Epithelial cell of prostate (primary cell): ENCODE measurements at places on chromosomes 4 and X.
A peak's percentile ranks its signal among the peaks of the same experiment; 100 is the strongest.

DNA sequence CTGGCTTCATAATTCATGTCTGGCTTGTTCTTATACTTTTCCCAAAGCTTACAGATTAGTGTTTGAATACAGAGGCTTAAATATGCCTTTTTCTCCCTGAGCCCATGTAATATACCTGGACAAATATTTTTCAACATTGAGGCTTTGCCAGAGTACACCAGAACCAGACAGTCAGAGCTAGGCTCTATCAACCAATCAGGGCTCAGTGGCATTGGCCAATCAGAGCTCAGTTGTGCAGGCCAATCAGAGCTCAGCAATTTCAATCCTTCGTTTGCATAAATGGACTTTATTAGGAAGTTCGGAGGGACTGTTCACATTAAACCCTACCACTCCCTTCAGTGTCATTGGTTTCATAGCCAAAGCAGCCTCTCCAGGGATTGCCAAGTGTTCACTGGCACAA, 51.2 kb upstream of the TMSB15B start:
- no peak for DNase-seq

DNA sequence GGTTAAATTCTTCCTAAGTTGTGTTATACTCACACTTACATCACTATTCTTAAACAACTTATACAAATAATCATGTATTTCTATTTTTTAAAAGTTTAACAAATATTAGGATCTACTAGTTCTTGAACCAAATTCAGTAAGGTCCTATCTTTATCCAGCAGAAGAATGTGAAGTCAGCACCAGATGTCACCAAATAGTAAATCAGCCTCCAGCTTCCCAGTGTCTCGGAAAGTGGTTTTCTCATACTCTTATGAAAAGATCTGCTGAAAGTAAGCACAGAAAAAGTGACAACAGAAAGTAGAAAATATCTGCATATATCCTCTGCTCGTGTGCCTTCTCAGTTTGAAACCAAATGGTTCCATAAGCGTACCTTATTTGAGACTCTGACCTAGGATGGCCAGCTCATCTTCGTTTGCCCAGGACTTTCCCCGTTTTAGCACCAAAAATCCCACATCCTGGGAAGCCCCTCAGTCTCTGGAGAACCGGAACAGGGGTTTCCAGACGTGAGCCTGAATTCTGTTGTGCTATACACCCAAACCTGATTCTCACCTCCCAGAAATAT, 98.0 kb upstream of the DCLK2 start:
- no peak for DNase-seq

DNA sequence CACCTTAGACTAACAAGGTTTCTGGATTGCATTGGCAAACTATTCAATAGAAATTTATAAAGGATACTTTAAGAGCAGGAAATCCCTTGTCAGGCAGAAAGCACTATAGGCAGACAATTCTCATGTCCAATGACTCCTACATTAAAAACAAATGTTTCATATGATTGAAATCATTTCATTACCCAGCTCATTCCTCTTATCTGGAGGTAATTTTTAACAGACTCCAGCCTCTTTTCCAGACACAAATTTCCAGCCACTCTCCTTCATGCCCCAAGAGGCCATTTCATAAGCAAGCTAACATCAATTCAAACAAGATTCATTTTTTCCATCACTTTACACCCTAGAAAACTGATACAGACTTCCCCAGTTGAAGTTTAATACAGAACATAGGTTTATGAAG, 495.1 kb upstream of the FRG1 start:
- no peak for DNase-seq

DNA sequence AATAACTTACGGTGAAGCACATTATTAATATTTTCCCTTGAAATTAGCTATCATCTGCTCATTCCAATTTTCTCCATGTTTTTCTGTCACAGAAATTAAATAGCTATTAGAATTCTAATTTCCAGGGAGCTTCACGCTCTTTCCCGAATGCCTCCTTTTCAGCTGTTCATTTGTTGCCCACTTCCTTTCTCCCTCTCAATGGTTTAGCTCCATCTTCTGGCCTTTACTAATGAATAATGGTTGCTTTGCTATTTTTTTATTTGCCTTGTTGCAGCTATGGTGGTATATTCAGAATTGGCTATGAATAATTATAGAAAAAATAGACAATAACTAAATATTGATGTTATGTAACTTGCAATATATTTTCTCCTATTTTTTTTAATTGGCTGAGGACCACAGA, 70.5 kb downstream of the GRIA2 start:
- DNase-seq: no peak

DNA sequence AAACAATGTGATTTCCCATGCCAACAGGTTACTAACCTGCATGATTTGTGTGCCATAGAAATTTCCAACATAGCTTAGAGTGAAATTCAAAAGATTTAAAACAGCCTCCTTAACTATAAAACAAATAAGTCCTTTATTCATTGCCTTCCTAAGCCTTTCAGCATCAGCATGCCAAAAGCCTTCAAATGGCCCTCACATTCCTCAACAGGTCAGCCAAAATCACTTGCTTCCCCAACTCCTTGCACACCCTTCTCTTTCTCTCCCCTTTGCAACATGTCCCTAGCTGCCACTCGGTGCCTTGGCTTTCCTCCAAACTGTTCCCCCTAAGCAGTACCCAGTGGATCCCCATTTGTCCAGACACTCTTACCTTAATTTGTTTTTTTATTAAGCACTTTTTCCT, 74.9 kb upstream of the PCDH19 start:
- DNase-seq: no peak

DNA sequence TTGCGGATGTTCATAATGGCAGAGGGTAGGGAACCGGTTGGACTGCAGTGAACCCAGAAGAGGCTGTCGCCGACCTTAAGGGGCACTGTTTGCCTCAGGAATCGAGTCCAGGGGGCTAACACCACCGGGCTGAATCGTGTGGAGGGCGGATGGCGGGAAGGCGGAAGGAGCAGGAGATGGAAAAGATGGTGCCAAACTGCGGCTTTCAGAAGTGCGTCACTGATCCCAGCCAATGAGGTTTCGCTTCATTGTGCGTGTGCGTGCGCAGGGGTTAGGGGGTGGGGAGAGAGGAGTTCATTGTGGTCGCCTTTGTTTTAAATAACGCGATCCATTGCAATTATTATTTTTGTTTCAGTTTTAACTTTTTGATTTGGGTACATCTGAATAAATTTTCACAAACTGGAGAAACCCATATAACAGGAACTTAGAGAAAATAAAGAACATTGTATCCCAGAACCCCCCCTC, at the start of gene NAA11:
Gene NAA11, minus strand, starts transcription at position 198 of the 465 bp plus-strand sequence. Its CDS starts 184 bp downstream, at position 14.
- no peak for DNase-seq

- DNase-seq: peak; percentile 57
These were observed 56.1 kb downstream of the PLS3 start for GRCh38 chrX:115616943-115617563.

GRCh38 chr4:53313510-53313909, 52.4 kb downstream of the SCFD2 start:
- no peak for DNase-seq

DNA sequence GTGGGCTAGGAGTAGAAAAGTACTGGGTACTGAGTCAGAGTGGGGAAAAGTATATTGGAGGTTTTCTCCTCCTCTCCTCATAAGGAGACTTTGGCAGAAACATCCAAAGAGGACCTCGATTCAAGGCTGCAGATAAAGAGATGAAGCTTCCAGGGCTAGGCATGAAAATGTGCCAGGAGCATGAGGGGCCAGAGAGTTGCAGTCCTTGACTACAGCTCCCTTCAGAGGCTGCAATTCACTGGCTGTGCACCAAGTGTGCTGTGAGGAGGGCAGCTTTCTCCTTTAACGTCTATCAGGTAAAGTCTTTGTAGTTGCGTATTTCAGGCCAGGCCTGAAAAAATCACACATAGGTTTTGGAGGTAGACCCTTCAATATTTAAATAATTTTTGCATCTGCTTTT, 174.9 kb upstream of the VEGFC start:
- DNase-seq: no peak

GRCh38 chrX:94401426-94401825, 727.4 kb downstream of the FAM133A start:
- no peak for DNase-seq

DNA sequence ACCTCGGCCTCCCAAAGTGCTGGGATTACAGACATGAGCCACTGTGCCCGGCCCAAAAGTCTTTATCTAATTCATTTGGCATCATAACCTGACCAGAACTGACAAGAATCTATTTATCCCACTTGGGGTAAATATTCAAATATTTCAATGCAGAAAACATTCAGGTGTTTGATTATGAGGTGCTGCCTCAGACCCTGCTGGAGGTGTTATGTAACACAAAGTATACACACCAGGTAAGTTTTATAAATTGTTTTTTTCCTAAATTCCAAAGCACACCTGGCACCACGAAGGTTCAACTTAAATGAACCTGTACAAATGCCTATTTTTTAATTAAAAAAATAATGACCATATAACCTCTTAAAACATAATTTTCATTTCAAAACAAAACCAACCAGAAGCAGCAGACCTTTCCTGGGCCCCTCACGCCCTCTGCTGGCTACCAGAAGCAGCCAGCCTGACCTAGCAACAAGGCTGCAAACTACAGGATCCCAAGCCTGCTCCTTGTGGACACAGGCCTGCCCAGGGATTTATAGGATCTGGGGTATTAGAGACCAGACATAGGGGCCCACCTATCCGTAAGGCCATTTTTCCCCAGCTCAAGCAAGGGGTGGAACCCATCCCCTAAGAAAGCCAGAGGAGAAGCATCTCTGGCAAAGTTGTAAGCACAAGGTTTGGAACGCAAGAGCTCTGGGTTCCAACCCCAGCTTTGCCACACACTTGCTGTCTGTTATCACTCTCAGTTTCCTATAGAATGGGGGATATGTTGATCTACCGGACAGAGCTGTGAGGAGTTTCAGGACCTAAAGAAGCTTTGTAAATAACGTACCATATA, 11.7 kb downstream of the OTUD5 start:
- DNase-seq: no peak

DNA sequence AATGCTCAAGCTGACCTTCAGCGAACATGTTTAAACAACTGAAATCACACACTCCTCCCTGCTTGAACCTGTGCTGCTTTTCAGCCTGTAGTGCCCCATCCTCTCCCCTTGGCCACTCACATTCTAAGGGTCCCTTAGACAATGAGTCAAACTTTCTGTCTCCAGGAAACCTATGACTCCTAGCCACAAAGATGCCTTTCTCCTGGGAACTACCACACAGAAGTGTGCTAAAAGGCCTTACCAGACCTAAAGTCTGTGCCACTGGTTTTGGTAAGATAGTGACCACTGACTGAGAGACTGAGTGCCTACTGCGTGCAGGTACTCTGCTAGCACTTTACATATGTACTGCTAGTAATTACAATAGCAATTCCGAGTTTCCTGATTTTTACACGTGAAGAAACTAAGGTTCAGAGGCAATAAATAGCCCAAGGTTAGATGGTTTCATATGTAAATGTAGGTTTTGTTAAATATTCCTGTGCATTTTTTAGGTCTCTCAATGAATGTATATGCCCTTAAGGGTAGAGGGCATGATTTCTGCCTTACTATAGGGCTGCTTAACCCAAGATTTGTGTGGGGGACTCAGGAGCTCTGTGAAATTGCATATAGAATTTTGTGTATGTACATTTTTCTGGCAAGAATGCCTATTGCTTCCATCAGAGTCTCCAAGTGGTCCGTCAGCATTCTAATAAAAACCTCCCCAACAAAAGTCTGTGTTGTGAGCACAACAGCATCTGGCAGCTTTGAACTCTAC, 71.1 kb downstream of the NSG1 start:
- DNase-seq: no peak

GRCh38 chrX:50081282-50081889, 119.4 kb downstream of the AKAP4 start:
- no peak for DNase-seq

GRCh38 chrX:95628796-95629195, 1055.8 kb upstream of the DIAPH2 start:
- no peak for DNase-seq

- no peak for DNase-seq
These were observed 23.8 kb upstream of the HPSE start for GRCh38 chr4:83358410-83358809.

- DNase-seq: no peak
These were observed 40.1 kb downstream of the BTC start for GRCh38 chr4:74754218-74754617.

DNA sequence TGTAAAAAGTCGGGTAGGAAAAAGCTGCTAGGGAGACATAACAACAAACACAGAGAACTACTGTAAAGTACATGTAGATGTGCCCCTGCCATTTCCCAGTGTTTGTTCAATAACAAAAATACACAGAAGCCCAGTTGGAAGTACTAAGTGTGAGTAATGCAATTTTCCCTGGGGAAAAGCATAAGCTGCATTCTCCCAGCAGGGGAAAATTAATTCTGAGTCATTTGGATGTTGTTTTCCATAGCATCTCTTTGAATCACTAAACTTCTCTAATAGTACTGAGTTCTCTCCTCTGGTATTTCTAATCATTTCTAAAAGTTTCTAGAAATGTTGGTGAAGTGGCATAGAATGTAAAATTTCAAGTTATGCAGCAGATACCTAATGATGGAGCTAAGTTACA, 1114.9 kb downstream of the C4orf33 start:
- DNase-seq: no peak

DNA sequence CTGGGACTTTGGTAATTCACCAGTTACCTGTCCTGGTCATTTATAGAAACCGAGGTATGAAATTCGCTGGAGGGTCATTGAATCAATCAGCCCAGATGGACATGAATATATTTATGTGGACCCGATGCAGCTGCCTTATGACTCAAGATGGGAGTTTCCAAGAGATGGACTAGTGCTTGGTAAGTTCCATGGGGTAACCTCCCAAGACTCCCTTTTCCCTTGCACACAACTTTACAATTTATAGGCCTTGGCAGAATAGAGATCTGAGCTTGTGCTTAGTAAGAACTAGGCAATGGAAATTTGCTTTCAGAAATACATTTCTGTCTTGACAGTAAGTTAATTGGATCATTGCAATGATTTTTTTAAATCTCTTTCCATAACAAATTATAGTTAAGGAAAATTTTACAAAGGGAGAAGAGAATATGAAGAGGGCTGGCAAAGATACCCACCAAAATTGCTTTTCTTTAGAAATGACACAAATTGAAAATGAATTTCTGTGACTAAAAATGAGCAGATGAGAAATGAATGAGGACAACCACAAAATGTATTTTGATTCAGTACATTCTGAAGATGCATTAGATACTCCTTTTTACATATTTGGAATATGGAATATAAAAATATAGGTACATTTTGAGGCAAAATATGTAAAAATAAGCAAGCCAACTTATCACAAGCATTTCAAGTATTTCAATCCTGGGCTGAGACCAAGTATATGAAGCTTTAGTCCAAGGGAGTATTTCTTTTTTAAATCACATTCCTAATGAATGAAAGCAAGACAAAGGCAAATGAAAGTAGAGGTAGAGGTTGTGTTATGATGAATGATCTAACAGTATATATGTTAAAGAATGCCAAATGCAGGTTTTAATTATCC, 45.9 kb downstream of the PDGFRA start:
- DNase-seq: no peak

- DNase-seq: no peak
These were observed 93.3 kb upstream of the PDE5A start for GRCh38 chr4:119721878-119722277.

DNA sequence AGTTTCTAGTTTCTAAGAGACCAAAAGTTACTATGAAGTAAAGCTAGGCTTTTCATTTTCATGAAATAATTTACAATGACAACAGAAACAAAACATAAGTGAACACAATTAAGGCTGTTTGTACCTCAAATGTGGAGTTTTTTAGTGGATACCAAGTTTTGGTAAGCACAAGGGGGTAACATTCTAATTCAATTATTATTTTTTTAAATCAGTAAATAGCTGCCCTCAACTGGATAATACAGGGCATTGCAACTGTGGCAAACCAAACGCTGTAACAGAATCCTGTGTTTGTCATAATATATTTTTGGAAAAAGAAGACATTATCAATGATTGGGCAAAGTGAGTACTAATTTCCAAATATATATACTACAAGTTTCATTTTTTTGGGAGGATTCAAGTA, 150.3 kb downstream of the FBXW7 start:
- DNase-seq: no peak

GRCh38 chrX:147838465-147839131, 73.1 kb upstream of the FMR1 start:
- no peak for DNase-seq
